ENCODE measurements at places on chromosomes 7 and 10.

- DNase-seq = no peak
Observed at GRCh38 chr10:48361176-48361575, 54.7 kb downstream of the MAPK8 start.

DNA sequence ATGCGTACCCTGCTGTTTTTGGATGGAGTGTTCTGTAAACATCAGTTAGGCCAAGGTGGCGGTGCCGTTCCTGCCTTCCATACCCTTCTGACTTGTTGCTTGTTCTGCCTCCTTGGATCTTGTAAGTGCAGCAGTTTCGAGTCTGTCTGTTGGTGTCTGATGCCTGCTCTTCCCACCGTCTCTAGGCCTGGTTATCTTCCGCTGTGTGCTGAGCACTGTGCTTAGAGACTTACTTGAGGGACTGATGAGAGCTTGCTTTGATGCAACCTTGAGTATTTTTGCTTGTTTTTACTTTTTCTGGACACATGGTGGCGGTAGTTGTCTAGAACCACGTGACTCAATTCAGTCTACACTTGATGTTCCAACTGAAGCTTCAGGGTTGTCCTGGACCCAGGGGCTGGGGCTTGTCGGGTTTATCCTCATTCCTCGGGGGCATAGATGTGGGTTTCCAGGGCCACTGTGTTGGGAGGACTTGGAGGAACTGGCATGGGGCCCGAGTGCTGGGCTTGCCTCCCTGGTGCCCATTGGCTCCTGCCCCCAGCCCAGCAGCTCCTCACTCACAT, 14.4 kb upstream of the SPRN start:
- DNase-seq = no peak

DNA sequence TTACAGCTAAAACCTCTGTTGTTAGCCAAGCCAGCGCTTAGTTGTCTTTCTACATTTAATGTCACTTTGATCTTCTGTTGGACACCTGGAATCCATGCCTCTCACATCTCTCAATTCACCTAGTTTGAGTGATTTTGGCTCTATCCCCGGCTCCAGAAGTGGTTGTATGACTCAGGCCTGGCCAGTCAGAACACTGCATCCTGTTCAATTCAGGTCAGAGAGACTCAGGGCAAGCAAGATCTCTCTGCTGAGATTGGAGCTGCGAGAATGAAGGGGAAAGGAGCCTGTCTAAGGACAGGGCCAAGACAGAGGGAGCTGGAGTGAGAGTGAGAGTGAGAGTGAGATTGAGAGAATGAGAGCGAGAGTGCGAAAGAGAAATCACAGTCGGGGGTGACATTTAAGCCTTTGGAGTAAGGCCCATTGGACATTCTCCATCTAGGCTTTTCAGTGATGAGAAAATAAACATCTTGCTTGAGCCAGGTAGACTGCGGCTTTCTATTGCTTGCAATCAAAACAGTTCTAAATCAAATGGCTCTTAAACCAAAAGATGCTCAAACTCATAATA, 83.3 kb upstream of the DYNC1I1 start:
- DNase-seq = no peak

- no peak for DNase-seq
Observed at GRCh38 chr10:61341008-61341407, 112.2 kb downstream of the TMEM26 start.

DNA sequence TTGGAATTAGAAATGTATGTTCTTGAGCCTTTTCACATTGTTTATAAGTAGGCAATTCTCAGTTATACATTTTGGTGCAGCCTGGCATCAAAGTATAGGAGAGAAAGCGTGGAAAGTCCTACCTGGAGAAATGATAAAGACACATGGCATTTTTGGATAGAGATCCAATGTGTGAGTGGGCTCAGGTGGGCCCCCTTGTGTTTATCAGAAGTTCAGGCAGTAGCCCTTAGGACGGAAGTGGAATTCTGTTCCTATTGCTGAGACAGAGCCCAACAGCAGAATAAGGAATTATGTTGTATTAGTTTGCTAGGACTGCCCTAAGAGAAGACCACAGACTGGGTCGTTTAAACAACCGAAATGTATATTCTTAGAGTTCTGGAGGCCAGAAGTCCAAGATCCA, 85.2 kb upstream of the AMPH start:
- no peak for DNase-seq

DNA sequence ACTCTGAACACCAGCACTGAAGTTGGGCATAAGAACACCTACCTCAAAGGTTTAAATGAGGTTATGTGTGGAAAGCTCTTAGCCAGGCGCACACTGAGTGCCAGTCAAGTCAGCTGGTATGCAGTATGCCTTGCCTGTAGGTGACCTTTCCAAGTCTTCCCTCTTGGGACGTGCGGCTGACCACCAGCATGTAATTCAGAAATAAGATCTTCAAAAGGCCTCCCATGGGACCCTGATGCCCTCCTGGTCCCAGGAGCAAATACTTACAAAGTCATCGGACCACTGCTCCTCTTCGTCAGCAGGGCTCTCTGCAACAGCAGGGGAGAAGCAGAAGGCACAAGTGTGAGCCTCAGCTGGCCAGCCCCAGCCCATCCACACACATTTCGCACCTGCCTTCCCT, 40.8 kb downstream of the BLNK start:
- DNase-seq = no peak

- no peak for DNase-seq
Observed at GRCh38 chr7:94418851-94419250, 24.2 kb downstream of the COL1A2 start.

GRCh38 chr7:80443325-80443724, 68.5 kb downstream of the GNAT3 start:
- no peak for DNase-seq

DNA sequence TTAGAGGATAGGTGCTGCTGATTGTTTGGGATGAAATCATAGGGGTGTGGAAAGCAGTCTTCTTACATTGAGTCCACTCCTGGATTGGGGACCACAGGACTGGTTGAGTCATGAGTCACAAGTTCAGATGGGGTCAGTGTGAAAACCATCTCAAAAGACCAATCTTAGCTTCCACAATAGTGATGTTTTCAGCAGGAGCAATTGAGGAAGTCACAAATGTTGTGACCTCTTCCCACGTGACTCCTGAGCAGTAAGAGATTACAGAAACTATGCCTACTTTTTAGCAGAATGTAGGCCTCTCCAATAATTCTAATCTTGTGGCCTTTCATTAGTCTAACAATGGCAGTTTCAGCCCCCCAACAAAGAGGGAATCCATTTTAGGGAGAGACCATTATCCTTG, 256.9 kb upstream of the CDC14C start:
- DNase-seq = no peak

DNA sequence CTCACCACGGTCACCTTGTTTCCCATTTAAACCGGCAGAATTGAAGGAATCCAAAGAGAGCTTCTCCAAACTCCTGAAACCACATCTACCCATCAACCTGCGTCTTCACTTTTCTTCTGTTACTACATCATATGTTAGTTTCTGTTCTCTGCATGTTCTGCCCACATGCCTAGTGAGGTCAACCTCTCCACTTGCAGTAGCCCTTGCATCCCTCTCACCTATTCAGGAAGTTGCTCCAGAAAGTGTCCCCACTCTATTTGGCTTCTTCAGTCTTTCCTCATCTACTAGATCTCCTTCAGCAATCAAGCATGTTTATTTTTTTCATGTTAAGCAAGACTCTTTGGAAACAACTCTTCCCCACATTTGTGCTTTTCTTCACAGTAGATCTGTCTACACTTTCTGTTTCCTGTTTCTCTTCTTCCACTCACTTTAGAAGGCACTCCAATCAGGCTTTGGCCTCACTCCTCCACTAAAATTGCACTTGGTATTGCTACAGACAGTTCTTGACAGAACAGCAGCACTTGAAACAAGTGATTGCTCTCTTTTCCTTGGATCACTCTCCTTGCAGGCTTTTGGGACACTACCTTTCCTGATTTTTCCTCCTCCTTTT, 7.5 kb downstream of the SAMD9L start:
- no peak for DNase-seq

DNA sequence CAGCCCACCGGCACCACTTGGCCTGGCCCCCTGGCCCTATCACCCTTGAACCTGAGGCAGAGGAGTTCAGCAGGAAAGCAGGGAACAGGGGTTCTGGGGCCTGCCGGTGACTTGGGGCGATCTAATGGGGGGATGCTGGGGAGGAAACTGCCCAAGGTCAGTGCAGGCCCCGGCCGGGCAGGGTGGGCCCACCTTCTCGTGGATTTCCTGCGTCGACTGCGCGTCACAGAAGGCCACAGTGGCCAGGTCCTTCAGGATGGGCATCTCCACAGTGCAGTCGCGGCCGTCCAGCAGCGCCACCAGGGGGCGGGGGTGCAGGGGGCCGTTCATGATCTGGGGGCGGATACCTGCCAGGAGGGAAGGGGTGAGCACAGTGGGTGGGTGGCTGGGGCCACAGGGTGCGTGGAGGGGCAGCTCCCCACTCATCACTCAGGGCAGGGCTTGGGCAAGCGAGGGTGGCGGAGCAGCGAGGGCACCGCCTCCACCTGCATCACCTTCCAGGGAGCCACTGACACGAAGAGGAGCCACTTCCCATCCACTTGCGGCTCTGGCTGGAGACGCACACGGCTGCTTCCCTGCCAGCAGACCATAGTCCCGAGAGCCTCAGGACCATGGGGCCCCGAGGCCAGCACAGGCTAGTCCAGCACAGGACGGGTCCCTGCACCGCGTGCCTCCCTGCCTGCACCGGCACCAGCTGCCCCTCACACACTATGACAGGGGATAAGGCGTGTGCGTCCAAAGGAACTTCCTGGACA, 61.4 kb downstream of the ZRANB1 start:
- DNase-seq = no peak

DNA sequence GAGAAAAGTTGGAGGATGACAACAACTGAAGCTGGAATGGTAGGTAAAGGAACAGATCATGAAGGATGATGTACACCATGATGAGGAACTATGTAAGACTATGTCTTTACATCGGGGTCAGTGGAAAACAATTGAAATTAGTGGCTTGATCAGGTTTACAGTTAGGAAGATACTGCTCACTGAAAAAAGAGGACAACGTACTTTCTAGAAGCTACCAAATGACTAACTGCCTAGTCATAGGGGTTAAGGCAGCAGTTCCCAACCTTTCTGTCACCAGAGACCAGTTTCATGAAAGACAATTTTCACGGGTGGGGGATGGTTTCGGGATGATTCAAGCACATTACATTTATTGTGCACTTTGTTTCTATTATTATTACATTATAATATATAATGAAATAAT, 91.6 kb upstream of the ANKRD1 start:
- no peak for DNase-seq

DNA sequence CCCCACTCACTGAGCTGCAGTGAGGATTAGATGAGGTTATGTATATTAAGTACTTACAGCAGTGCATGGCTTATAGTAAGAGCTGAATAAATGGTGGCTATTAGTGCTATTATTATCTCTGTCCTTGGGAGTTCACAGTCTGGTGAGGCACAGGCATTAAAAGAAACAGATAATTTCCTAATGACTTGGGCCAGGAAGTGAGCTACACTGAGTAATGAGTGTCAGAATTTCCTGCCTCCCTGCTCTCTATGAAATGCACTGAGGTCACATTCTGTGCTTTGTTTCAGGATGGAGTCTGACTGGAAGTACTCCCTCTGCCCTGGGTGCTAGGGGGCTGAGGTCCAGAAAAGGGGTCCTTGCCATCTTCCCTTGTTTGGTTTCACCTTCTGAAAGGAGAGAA, 48.7 kb upstream of the LOXL4 start:
- DNase-seq = no peak

DNA sequence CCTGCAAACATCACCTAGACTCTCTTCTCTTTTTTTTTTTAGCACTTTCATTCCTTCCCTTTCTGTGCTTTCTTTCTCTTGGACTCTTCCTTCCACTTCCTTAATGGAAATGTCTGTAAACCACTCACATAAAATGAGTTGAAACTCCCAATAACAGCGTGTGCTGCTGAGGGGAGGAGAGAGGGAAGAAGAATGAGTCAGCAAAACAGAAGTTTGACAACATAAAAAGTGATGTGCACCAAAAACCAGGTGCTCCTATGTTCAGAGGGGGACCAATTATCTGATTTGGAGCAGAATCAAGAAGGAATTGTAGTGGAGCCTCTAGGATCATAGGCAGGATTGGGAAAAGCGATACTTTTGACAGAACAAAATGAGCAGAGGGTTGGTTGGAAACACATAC, 712.1 kb upstream of the IGFBP3 start:
- no peak for DNase-seq

- no peak for DNase-seq
Observed at GRCh38 chr10:28012990-28013515, 14.2 kb upstream of the ODAD2 start.

GRCh38 chr10:47173929-47174442, 126.0 kb upstream of the GDF10 start:
- DNase-seq = no peak

DNA sequence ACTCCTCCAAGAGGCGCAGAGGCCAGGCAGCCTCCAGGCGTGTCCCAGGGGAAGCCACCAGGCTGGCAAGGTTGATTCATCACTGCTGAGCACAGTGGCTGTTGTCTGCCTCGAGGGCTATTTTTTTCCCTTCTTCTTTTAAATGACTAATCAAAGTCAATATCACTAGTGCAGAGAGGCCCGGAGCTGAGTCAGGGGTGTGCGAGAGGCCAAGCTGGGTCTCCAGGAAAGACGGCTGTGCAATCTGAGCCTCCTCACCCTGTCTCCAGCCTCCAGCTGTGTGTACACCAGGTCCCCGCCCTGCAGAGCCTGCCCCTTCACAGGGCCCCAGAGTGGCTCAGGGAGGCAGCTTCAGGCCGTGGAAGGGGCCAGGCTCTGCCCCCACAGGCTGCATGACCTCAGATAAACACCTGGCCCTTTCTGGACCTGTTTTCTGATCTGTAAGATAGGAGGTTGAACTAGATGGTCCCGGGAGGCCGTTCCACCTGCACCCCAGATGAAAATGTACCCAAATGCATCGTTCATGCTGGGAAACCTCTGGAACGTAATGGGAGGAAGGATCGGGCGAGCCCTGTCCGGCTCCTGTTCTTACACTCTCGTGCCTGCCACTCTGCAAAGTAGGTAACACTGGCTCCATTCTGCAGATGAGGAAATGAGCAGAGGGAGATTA, 3.7 kb downstream of the STX1A start:
- DNase-seq = no peak

- DNase-seq = no peak
Observed at GRCh38 chr7:106193661-106194060, 81.5 kb upstream of the SYPL1 start.

DNA sequence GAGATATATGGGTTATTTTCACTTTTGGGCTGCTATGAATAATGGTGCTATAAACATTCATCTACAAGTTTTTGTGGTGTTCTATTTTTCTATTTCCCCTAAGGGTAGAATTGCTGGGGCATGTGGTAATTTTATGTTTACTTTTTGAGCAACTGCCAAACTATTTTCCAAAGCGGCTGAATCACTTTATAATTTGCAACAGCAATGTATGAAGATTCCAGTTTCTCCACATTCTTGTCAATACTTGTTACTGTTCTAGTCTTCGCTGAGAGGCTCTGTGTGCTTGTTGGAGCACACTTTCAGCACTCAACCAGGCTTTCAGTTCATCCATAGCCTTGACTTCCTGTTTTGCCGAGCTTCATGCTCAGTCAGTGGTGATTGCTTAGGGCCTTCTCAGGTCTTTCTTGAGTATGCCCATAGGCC, 39.0 kb downstream of the ADK start:
- no peak for DNase-seq

DNA sequence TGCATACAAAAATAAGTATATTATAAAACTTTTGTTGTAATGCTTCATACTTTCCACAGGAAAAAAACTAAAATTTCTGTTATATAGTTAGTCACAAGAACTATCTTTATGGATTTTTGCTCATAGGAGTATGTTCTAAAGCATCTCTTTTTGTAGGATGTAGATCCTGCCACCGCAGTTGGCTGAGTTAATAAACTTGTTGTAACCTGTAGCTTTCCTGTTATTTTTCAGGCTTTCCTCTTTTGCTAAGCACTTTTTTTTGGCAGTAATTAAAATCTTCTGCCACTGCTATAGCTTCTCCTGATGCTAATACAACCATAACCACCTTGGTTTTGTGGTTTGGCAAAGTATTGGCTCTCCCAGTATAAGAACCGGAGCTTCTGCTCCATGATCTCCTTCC, 60.3 kb downstream of the WNT2 start:
- no peak for DNase-seq
